Heart left ventricle (tissue), 16 donors: ENCODE measurements at places on chromosomes 13 and 19. TPM values are rescaled to one million over a fixed set of nuclear protein-coding genes. Genes with fewer than 3 reads are reported as not detected.

The C1QTNF9B gene
- total RNA-seq, result 0.56 TPM

The CRX gene
- not detected for total RNA-seq

The PABPC3 gene
- total RNA-seq, result 0.08 TPM

The FUT1 gene
- total RNA-seq, result 6.2 TPM

The SERP2 gene
- 9.6 TPM for total RNA-seq
